ENCODE measurements at places on chromosomes 16 and 17.

- DNase-seq = no peak
Observed at GRCh38 chr16:19933740-19934139, 49.1 kb upstream of the GPRC5B start.

DNA sequence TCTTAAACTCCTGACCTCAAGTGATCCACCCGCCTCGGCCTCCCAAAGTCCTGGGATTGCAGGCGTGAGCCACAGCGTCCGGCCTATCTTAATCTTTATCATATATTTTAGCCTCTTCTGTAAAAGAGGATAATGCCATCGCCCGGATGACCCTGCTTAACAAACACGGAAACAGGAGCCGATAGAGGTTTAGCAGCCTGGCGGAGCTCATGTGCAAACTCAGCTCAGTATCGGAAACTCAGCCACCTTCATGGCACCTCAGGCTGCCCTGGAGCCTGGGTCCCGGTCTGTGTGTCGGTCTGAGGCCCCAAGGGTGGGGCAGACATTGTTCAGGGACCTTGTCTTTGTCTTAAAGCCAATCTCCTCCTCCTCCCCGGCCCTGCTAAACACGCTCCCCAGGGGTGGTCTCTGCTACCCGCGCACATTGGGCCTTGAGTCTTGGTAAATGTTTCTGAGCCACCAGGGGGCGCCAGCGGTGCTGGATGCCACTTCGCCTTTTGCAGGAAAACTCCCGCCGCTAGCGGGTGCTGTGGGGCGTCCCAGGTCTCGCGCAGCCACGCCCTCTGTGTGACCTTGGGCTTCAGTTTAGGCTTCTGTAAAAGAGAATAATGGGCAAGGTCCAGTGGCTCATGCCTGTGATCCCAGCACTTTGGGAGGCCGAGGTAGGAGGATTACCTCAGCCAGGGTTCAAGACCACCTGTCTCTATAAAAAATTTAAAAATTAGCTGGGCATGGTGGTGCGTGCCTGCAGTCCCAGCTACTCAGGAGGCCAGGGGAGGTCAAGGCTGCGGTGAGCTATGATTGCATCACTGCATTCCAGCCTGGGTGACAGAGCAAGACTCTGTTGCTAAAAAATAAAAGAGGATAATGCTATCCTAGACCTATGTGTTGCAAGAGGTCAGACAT, 2.7 kb downstream of the CETP start:
- DNase-seq = peak; percentile 93

DNA sequence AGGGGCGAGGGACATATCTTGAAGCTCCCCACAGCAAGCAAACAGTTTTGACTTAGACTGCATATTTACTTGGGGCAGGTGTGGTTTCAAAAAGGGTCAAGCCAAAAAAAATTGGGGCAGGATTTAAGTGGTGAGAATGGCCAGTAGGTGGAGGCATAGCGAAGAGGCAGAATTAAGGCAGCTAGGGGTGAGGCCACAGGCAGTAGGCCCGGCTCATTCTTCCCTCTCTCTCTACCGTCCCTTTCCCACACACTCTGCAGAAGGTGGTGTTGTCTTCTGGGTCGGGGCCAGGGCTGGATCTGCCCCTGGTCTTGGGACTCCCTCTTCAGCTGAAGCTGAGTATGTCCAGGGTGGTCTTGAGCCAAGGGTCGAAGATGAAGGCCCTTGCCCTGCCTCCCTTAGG, 2.6 kb downstream of the SHBG start:
- DNase-seq = no peak

- no peak for DNase-seq
Observed at GRCh38 chr17:50957600-50958575, 91.7 kb upstream of the TOB1 start.

DNA sequence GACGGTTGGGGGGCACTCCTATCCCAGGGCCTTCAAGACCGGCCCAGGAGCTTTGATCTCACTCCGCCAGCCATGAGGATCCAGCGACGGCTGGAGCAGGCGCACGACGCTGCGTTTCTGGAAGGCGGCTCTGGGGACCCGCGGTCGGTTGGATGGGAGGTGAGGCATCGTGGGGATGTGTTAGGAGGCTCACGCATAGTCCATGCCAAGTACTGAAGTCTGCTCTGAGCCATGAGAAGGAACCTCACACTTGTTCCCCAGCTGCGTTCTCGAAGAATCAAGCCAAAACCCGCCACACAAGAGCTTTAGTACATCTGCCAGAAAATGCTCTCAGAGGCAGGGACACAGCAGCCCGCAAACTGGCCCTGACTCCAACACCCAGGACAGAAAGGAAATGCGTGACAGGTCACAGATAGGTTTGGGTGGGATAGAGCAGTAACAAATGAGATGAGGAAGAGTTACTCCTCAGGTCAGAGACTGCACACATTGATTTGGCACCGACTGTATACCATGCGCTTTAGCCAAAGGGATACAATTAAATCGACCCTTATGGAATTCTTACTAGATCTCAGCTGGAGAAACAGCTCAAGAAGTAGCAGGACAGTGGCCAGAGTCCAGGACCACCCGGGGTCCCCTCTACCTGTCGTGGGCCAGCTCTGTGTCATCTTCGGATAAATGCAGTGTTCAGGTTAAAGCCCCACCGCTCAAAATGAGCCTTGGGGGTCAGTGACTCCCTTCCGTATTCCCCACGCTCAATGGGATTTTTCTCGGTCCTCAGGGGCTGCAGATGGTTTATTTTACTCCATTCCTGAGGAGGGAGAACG, 6.7 kb upstream of the GSG1L start:
- no peak for DNase-seq

GRCh38 chr17:4721203-4722135, 9.8 kb upstream of the MED11 start:
- no peak for DNase-seq

DNA sequence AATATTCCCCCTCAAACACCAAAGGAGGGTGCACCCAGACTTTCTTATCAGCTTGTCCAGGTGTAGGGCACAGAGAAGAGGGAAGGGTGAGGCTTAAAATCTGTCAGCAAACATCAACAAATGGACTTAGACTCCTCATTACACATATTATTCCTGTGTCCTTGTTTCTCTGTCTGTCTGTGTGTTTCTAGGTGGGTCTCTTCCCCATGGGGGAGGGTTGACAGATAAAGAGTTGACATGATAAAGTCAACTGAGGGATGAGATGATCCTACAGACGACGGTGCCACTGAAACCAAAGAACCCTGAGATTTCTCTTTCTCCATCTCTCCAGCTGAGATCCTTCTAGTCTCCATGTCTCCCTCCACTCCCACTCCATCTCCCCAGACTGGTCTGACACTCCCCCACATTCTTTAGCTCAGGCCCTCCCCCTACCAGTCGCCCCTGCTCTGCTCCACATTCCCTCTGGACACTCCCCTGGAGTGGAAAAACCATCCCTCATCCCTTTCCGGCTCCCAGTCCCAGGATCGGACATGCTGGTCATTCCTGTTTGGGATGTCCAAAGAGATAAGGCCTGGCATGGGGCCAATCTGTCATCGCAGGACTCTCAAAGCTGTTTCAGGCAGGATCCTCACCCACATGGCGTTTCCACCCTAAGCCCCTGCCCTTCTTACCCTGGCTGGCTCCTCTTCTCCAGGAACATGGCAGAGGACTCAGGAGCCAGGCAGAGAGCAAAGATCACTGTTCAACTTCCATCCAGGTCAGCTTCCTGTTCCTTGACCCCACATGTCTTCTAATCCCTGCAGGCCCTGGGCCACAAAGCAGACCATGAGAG, 2.9 kb upstream of the ITGA3 start:
- no peak for DNase-seq
